Fibroblast of the aortic adventitia (primary cell): ENCODE measurements at places on chromosomes 16 and 17. TPM values are rescaled to one million over a fixed set of nuclear protein-coding genes. Genes with fewer than 3 reads are reported as not detected.

Gene OR2C1
- 0.09 TPM in 1 of 2 replicates, not detected in the other for total RNA-seq

Gene CSH2
- total RNA-seq, result not detected in 2 replicates

Gene SDR42E1
- total RNA-seq, result under 0.01 and 0.08 TPM in 2 replicates

Gene FBXL16
- total RNA-seq, result under 0.01 TPM in 1 of 2 replicates, not detected in the other
